ENCODE measurements at places on chromosomes 5 and 9.
A peak's percentile ranks its signal among the peaks of the same experiment; 100 is the strongest.

DNA sequence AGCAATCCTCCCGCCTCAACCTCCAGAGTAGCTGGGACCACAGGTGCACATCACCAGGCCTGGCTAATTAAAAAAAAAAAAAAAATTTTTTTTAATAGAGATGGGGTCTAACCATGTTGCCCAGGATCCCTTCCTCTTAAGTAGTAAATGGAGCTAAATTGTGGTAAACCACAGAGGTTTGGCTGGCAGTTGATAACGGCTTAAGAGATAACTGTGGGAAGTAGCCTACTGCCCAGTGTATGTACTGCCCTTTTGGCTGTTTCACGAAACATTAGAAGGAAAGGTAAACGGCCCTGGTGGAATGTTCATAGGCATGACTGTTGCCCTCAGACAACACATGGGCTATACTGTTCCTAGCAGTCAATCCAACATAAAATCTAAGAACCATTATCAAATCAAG lies 44.4 kb downstream of the HMGCR start:
- DNase-seq, result no peak

DNA sequence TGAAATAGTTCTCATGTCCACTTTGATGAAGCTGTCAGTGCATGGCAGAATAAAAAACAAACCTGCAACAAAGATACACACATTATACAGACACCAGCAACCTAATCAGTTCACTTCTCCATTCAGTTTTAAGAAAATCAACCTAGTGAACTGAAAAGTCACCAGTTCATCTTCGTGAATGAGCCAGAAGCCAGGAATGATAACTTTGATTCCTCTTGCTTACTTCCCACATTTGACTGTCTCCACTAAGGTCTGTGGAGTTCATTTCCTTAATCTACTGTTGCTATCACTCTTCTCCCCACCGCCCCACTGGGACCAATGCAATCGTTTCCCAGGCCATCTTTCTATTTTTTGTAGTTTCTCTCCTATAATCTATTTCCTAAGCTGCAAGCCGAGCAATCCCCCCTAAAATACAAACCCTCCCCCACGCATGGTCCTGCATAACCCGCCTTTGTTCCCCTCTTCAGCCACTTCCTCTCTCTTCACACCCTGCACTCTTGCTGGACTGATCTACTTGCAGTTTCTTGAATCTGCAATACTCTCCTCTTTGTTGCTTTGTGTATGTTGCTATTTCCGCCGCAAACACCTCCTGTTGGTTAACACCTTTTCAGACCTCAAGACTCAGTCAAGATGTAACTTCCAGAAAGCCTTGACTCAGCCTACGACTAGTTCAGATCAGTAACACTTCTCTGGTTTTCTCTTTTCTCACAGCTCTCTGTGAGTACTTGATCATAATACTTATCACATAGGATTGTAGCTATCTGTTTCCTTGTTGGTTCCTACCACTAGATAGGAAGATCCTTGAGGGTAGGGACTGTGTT lies 16.6 kb downstream of the STOM start:
- peak; percentile 13 for DNase-seq

- DNase-seq, result no peak
Observed at GRCh38 chr9:88391921-88392320, 3.7 kb downstream of the SPIN1 start.

GRCh38 chr9:38707885-38708637 lies 11.9 kb downstream of the FAM240B start:
- DNase-seq, result no peak

GRCh38 chr5:36792560-36793180 lies 83.9 kb upstream of the NIPBL start:
- DNase-seq, result no peak

DNA sequence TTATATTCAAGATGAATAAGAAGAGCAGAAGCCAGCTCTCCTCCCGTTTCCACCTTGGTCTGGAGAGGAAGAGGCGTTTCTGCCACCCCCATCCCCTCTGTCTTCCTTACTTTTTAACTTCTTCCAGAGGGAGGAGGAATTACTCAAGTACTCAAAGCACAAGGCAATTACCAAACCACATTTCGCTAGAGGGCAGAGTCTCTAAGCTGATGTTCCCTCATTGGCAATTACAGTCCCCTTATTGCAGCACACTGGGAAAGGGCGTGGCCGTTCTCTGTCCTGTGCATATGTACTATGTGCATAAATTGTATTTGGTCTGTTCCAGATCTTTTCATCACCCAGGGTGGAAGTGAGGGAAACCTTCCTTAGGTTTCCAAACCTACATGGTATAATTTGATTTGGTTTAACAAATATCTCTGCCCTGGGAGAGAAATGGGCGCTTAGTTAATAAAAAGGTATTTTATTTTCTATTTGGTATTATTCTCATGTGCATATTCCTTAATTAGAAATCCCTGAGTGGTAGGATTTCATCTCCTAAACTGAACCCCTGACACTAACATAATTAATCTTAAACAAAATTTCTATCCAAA lies 29.8 kb upstream of the ALDOB start:
- DNase-seq, result no peak

DNA sequence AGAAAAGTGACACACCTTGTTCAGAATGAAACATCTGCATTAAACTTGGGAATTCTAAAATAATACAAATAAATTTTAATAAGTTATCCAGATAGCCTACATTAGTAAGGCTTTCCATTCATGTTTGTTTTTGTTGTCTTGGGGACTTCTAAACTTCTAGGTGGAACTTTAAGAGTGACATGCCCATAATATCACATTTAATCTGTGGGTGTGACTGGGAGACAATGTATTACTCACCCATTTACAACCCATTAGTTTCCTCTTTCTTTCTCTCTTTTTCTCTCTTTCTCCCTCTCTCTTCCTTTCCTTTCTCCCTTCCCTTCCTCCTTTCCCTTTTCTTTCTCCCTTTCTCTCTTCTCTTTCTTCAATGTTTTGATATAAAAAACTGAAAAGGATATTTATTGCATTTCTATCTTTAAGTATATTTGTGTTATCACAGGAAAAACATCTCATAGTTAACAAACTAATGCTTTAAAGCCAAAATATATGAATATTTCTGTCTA lies 12.5 kb upstream of the PTGER4 start:
- DNase-seq, result no peak

GRCh38 chr5:16577677-16578076 lies 39.1 kb downstream of the RETREG1 start:
- no peak for DNase-seq

- DNase-seq, result no peak
Observed at GRCh38 chr9:3337515-3338225, 188.1 kb downstream of the RFX3 start.

DNA sequence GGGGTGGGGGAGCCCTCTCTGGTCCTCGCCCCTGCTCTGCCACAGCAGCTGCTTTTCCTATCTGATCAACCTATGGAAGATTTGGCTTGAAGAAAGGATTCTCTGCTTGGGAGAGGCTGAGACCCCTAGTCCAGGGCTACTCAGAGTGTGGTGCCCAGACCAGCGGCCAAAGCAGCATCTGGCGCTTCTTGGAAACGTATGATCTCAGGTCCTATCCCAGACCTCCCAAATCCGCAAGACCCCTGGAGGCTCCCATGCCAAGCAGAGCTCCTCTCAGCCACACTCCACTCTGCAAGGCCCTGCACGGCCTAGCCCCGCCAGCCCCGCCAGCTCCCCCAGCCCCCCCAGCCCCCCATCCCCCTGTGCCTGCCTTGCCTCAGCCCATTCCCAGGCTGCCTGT lies 181.7 kb downstream of the GAPVD1 start:
- no peak for DNase-seq

- no peak for DNase-seq
Observed at GRCh38 chr5:27266184-27266583, 227.8 kb upstream of the CDH9 start.

- no peak for DNase-seq
Observed at GRCh38 chr9:75239176-75239575, 150.9 kb downstream of the OSTF1 start.

GRCh38 chr5:179978792-179979191 lies 71.1 kb upstream of the TBC1D9B start:
- no peak for DNase-seq

GRCh38 chr5:30997681-30998080 lies 195.8 kb upstream of the CDH6 start:
- no peak for DNase-seq

DNA sequence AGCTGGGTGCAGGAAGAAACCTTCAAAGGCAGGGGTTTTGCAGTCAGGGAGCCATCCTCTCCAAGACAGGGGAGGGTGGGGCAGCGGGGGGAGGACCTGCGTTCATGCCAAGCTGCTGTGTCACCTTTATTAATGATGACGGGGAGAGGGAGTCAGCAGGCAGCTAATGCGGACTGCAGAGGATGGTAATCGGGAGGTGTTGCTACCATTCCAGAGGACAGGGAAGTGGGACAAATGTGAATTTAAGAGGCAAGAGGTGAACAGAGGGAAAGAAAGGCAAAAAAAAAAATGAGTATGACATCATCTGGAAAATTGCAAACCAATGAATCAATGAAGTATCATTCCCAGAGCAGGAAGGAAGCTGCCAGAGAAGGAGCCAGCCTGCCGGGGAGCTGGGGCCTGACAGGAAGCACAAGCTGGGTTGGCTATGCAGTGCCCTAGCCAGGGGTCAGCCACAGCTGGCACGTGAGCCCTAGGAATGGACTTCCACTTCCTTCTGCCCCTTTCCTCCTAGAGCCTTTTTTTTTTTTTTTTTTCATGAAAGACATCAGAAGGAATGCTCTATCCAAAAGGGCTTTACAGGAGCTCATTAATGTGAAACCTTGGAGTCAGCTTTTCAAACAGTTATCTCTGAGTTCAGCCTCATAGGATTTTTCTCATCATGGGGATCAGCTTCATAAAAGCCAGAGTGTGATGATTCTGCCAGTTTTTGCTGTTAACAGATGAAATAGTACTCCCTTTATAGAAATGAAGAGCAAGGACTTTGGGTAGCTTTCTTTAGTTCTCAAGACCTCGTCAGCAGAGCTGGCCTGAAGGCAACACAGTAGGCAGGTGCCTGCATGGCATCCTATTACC lies 9.2 kb downstream of the INSYN2B start:
- no peak for DNase-seq

- no peak for DNase-seq
Observed at GRCh38 chr5:139660105-139660922, 12.2 kb downstream of the CXXC5 start.

- DNase-seq, result no peak
Observed at GRCh38 chr5:15249152-15249551, 250.8 kb upstream of the FBXL7 start.

GRCh38 chr5:138884554-138884953 lies 9.4 kb upstream of the LRRTM2 start:
- no peak for DNase-seq

- no peak for DNase-seq
Observed at GRCh38 chr5:82356021-82356420, 77.9 kb upstream of the RPS23 start.

DNA sequence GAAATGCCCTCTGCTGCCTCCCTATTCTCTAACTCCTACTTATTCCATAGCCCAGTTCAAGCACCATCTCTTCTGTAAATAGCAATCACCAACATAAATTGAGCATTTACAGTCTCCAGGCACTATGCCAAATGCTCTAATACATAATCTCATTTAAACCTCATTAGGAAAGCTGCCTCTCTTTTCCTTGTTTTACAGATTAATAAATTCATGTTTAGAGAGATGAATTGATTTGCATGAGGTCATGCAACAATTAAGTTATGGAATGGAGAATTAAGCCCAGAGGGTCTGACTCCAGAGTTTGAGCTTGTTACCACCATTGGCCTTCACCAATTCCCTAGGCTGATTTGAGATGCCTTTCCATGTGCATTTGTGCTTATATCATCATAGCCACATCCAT lies 23.4 kb upstream of the RFX3 start:
- no peak for DNase-seq

DNA sequence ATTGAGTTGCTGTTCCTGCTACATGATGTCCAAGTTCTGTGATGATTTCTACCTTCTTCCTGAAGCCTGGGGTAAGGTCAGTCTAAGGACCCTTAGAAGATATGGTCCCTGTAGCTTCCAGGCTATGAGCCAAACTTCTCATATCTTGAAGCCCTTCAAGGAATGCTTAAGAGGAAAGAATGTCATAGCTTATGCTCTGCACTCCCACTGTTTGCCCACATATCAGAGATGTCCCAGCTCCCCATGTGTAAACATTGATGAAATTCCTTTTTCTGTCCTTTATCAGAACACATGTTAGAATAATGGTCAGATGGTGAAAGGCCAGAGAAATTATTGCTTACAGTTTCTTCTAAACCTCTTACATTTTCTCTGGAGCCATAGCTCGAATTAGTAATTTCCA lies 41.4 kb upstream of the RUSC2 start:
- no peak for DNase-seq

- no peak for DNase-seq
Observed at GRCh38 chr5:78747055-78747454, 98.5 kb upstream of the LHFPL2 start.

GRCh38 chr9:96425500-96426169 lies 7.5 kb upstream of the ZNF367 start:
- no peak for DNase-seq

GRCh38 chr9:136499935-136500910 lies 17.4 kb upstream of the SEC16A start:
- DNase-seq, result no peak

DNA sequence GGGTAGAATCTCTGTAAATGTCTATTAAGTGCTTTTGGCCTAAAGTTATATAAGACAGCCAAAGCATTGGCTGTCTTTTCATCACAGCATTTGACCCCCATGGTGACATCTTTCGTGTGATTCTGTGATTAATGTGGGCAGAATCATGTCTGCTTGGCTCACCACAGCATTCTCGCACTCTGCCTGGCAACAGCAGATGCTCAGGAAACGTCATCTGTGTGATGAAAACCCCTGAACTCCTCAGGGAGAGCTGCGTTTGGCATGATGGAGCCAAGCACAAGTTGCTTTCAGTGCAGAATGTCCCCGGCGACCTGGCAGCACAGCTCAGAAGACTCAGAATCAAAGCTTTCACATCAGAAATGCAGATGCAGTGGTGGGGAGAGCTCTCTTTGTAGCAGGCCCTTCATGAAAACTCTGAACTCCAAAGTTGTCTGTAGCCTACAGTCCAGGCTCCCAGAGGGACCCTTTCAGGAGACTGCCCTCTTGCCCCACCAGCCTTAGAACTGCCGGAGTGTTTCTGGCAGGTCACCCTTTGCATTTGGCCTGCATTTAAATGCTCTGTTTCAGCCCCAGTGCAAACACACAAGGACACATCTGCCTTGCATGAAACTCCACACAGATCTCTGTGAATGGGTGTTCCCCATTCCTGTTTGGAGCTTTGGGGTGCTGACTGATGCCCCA lies 155.6 kb upstream of the PANK3 start:
- DNase-seq, result no peak

- no peak for DNase-seq
Observed at GRCh38 chr9:88583901-88584596, 49.1 kb downstream of the NXNL2 start.

- no peak for DNase-seq
Observed at GRCh38 chr5:54401515-54401914, 54.0 kb upstream of the HSPB3 start.

DNA sequence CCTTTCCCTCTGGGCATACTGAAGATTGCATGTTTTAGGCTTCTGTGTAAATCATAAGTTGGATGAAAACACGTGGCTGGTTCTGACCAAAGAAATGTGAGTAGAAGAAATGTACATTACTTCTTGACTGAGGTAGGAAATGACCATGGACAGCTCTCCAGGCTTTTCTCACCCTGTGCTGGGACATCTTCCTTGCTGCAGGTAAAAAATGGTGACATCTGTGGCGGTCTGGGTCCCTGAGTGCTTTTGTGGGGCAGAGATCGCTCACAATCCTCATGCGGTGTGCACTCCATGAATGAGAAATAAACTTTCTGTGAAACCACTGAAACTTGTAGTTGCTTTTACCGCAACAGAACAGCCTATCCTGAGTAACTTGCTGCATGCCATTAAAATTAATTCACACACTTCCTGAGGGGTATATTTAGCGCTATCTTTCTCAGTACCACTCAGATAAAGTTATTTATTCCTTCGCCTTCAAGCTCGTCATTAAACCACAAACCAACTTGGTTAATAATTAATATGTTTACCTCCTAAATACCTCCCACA lies 730.4 kb downstream of the EFNA5 start:
- DNase-seq, result no peak
